T-helper 17 cell (primary cell): ENCODE measurements at places on chromosomes 16 and 17.

GRCh38 chr16:53091466-53092211 lies 36.8 kb downstream of the CHD9 start:
- H3K27me3 ChIP-seq = no peaks in the 10 kb centered on the region

GRCh38 chr17:12730931-12731521 lies 58.3 kb upstream of the ARHGAP44 start:
- no peaks in the 10 kb centered on the region for H3K27me3 ChIP-seq
- no peaks in the 10 kb centered on the region for H3K36me3 ChIP-seq
- no peak for DNase-seq
- no peak overlapping the region for H3K4me3 ChIP-seq
- no peak overlapping the region for H3K27ac ChIP-seq

GRCh38 chr17:30997842-30998241 lies 27.0 kb downstream of the RNF135 start:
- H3K36me3 ChIP-seq = peaks cover 2% of the 10 kb centered on the region
- DNase-seq = no peak
- H3K27ac ChIP-seq = no peak overlapping the region
- no peak overlapping the region for H3K4me3 ChIP-seq
- H3K4me1 ChIP-seq = peaks cover 4% of the 10 kb centered on the region
- H3K27me3 ChIP-seq = no peaks in the 10 kb centered on the region

DNA sequence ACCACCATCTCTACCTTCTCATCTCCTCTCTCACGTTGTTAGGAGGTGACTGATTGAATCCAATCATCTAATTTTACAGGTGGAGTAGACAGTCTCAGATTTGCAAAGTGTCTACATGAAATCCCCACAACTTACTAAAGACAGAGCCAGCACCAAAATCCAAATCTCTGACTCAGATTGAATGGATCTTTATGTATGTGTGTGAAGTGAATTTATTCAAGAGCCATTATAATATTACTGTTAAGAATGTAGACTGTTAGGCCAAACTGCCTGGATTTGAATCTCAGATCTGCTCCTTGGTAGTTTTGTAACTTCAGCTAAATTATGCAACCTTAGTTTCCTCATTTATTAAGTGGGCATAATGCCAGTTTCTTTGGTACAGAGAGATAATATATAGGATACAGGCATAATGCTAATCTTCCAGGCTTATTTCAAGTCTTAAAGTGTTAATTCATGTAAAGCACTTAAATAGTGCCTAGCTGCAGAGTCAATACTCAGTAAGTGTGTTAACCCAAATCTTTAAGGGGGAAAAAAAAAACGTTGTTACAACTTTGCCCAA lies 12.7 kb downstream of the CNEP1R1 start:
- peaks cover 6% of the 10 kb centered on the region for H3K4me1 ChIP-seq
- no peak for DNase-seq
- H3K27ac ChIP-seq = no peak overlapping the region
- H3K27me3 ChIP-seq = peaks cover 3% of the 10 kb centered on the region
- no peak overlapping the region for H3K4me3 ChIP-seq

DNA sequence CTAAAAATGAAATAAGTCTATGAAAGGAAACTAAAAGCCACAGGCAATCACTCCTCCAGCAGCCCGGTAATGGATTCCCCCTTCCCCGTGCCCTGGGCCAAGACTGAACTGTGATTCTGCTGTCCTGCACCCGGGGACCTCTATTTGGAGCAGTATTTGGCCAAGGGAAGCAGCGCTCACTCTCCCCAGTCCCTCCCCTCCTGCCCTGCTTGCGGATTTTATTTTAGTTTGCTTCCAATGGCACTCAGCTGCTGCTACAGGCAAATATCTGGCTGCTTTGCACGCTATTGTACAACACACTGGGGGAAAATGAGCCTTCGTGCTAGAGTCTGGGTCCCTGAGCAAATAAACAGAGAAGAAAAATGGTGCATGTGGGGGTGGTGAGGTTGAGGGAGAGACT lies 975.7 kb upstream of the RBFOX1 start:
- no peaks in the 10 kb centered on the region for H3K36me3 ChIP-seq
- no peak overlapping the region for H3K27ac ChIP-seq
- no peaks in the 10 kb centered on the region for H3K4me1 ChIP-seq

- H3K27me3 ChIP-seq = peaks cover 6% of the 10 kb centered on the region
- H3K27ac ChIP-seq = no peak overlapping the region
- peaks cover 2% of the 10 kb centered on the region for H3K36me3 ChIP-seq
- DNase-seq = no peak
These were observed 1.2 kb upstream of the PDIA2 start for GRCh38 chr16:281660-282255.

GRCh38 chr17:11825572-11826209 lies 171.6 kb downstream of the ZNF18 start:
- H3K27me3 ChIP-seq = no peaks in the 10 kb centered on the region
- no peaks in the 10 kb centered on the region for H3K4me1 ChIP-seq
- no peak for DNase-seq

DNA sequence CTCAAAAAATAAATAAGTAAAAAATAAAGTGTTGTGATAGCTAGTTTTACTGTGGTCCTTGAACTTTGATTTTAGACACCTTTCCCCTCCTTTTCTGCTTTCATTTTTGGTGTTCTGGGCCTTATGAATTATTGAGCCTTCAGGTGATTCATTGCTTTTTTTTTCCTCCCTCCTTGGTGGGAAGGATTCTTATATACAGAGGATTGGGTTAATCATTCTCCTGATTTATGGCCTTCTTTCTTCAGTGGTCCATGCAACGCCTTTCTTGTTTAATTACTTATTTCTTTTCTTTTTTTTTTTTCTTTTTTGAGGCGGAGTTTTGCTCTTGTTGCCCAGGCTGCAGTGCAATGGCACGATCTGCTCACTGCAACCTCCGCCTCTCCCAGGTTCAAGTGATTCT lies 8.0 kb upstream of the MYL4 start:
- no peaks in the 10 kb centered on the region for H3K27me3 ChIP-seq
- DNase-seq = no peak
- H3K36me3 ChIP-seq = no peaks in the 10 kb centered on the region
- no peak overlapping the region for H3K4me3 ChIP-seq
- peaks cover 41% of the 10 kb centered on the region for H3K4me1 ChIP-seq
- no peak overlapping the region for H3K27ac ChIP-seq

GRCh38 chr17:77821114-77821513 lies 137.4 kb upstream of the TNRC6C start:
- peaks cover 8% of the 10 kb centered on the region for H3K27me3 ChIP-seq
- H3K36me3 ChIP-seq = peaks cover 2% of the 10 kb centered on the region
- no peak for DNase-seq
- peak overlapping the region; percentile 41 for H3K27ac ChIP-seq
- no peak overlapping the region for H3K4me3 ChIP-seq

DNA sequence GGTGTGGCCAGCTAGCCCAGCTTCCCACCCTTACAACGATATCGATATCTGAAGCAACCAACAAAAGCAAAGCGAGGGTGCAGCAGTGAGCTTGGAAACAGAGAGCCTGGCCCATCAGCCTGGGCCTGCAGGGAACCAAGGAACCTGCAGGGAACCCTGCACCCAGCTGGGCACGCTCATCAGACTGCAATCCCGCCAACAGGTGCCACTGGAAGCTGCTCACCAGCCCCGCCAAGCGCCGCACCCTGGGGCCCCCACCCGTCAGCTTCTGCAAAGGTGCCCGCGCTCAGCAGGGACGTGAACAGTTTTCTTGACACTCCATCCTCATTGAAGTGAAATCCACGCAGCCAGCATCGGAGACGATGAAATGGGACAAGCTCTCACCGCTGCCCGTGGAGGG lies 250.7 kb downstream of the RBFOX3 start:
- peaks cover 4% of the 10 kb centered on the region for H3K36me3 ChIP-seq
- peaks cover 3% of the 10 kb centered on the region for H3K4me1 ChIP-seq
- H3K27ac ChIP-seq = no peak overlapping the region
- H3K27me3 ChIP-seq = peaks cover 79% of the 10 kb centered on the region
- no peak for DNase-seq
- H3K4me3 ChIP-seq = no peak overlapping the region

DNA sequence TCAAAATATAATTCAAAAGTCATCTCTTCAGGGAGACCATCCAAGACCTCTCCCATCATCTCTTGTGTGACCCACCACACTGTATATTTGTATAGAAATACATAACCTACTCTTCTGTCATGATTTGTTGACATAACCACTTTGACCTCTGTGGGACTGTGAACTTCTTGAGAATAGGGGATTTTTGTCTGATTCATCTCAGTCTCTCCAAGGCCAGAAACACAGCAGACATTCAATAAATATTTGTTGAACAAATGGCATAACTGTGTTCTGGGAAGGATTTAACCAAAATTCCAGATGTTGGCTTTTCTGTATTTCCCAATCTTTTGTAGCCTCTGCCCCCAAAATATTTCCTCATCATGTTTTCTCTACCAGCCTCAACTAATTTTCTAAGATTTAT lies 169.7 kb downstream of the CDH11 start:
- H3K27me3 ChIP-seq = no peaks in the 10 kb centered on the region
- no peak overlapping the region for H3K4me3 ChIP-seq
- no peaks in the 10 kb centered on the region for H3K4me1 ChIP-seq

- H3K4me1 ChIP-seq = peaks cover 25% of the 10 kb centered on the region
- DNase-seq = no peak
- peak overlapping the region; percentile 88 for H3K27ac ChIP-seq
- no peak overlapping the region for H3K4me3 ChIP-seq
- peaks cover 5% of the 10 kb centered on the region for H3K36me3 ChIP-seq
These were observed 22.6 kb downstream of the COG1 start for GRCh38 chr17:73215447-73215846.

- no peaks in the 10 kb centered on the region for H3K27me3 ChIP-seq
- no peaks in the 10 kb centered on the region for H3K36me3 ChIP-seq
- peaks cover 11% of the 10 kb centered on the region for H3K4me1 ChIP-seq
- DNase-seq = peak; percentile 88
These were observed at the start of gene CEP112 for GRCh38 chr17:66191593-66192377. TSS of gene CEP112 (minus strand) at chr17:66192133.

GRCh38 chr16:15606518-15607220 lies 36.3 kb downstream of the MARF1 start:
- peaks cover 21% of the 10 kb centered on the region for H3K4me1 ChIP-seq

DNA sequence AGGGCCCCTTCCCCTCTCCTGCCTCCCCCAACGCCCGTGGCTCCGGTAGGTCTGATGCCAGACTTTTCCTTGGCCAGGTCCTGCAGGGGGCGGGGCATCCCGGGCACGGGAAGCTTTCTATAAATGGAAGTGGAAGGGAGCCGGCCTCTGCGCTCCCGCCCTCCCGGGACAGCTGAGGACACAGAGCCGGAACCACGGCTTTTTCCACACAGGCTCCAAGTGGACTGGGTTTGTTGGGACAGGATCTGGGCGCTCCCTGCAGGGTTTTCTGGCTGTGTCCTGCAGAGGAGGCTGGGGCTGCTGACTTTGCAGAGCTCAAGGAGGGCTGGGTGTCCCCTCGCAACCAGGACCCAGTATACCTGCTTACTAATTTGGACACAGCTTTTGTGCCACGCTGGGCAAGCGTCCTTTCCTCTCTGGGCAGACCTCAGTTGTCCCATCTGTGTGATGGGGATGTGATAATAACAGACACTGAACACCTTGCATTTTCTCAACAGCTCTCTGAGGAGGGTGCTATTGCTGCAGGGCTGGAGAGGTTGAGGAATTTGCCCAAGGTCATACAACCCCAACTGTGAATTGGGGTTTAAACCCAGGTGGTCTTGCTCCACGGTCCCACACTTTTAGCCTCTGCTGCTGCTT lies 1.8 kb downstream of the TNS4 start:
- no peak for DNase-seq
- H3K4me1 ChIP-seq = peaks cover 5% of the 10 kb centered on the region
- H3K27me3 ChIP-seq = no peaks in the 10 kb centered on the region
- peaks cover 6% of the 10 kb centered on the region for H3K36me3 ChIP-seq
- no peak overlapping the region for H3K4me3 ChIP-seq
- no peak overlapping the region for H3K27ac ChIP-seq

DNA sequence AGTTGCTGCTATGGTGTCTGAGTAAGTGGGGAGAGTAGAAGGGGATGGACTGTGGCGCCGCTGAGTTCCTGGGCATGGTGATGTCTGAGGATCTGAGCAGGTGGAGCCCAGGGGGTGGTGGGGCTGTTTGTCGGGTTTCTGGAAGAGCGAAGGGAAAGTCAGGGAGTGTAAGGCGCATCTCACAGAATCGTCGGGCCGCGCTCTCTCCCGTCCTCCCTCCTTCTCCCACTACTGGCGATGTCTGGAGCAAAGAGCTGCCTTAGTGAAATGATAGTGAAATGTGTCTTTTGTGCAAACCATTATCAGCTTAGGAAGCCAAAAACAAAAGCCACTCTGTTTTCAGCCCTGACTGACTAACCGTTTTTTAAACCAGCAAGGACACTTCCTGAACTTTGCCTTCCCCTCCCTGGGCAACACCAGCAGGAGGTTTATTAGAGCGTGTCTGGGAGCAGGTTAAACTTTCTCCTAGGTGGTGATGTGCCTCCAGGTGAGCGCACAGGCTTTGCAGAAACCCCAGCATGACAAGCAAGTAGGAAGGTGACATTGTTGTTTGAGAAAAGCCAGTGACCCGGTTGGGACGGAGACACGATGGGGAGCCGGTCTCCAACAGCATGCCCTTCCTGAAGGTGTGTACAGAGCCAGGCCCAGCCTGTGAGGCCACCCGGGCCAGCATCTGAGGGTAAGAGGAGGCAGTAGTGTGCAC lies 49.1 kb downstream of the RAB11FIP3 start:
- peaks cover 3% of the 10 kb centered on the region for H3K4me1 ChIP-seq
- H3K27ac ChIP-seq = no peak overlapping the region
- no peak overlapping the region for H3K4me3 ChIP-seq
- H3K27me3 ChIP-seq = no peaks in the 10 kb centered on the region
- no peaks in the 10 kb centered on the region for H3K36me3 ChIP-seq
- no peak for DNase-seq

DNA sequence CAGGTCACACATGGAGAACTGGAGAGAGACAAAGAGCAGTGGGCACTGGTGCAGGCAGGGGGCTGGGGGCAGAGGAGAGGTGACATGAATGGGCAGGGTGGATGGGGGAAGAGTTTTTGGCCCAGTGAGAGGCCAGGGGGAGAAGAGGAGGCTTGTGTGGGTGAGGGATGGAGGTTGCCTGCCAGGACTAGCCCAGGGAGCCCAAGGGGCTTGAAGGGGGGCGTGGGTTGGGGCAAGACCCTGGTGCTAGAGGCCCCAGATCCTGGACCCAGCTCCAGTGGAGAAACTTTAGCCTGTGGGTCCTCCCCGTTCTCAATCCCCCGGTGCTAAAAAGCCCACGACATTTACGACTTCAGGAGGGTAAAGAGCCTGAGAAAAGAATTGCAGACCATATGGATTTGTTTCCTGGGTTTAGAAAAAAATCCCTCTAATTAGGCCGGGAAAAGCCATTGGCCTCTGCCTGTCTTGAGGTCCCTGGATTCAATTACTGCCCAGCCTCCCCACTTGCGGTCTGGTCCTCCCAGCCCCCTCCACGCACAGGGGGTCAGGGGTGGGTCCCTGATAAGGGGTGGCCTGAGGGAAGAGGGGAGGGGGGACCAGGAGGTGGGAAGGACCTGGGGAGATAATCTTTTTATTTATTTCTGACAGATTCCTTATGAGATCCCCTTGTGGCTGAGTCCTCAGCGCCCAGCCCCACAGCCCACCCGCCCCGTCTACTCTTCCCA lies 33.0 kb downstream of the NGFR start:
- H3K4me3 ChIP-seq = no peak overlapping the region
- DNase-seq = no peak
- H3K27me3 ChIP-seq = peaks cover 45% of the 10 kb centered on the region

DNA sequence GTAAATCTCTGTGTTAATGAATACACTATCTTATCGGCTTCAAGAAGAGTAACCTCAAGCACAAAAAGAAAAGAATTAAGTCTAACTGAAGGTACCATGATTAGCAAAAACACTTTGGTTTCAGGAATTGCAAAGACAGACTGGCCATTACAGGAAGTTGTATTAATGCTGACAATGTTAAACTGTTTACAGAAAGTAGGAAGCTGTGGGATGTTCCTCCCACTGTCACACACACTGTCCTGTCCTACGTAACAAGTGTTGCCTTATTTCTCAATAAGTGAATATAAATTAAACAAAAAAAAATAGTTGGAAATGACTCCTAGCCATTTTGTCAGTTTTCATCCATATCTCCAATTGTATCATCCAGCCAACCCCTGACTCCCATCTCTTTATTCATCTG lies 8.6 kb downstream of the GNA13 start:
- no peaks in the 10 kb centered on the region for H3K27me3 ChIP-seq
- peak overlapping the region; percentile 71 for H3K4me3 ChIP-seq
- H3K36me3 ChIP-seq = peaks cover 12% of the 10 kb centered on the region
